ENCODE measurements at places on chromosomes 1 and 21. TPM values are rescaled to one million over a fixed set of nuclear protein-coding genes. Genes with fewer than 3 reads are reported as not detected.
A peak's percentile ranks its signal among the peaks of the same experiment; 100 is the strongest.

PRAMEF12 gene
- polyA plus RNA-seq: not detected

C4BPB gene
- 0.10 TPM for polyA plus RNA-seq

PBX1 gene
- polyA plus RNA-seq: 55.4 TPM

S100A7 gene
- not detected for polyA plus RNA-seq

EXTL1 gene
- 4.2 TPM for polyA plus RNA-seq

CYP4A22 gene
- polyA plus RNA-seq: 0.13 TPM

DDR2 gene
- 34.6 TPM for polyA plus RNA-seq

TAF12 gene
- 28.6 TPM for polyA plus RNA-seq

RGS4 gene
- 1.2 TPM for polyA plus RNA-seq

DNA sequence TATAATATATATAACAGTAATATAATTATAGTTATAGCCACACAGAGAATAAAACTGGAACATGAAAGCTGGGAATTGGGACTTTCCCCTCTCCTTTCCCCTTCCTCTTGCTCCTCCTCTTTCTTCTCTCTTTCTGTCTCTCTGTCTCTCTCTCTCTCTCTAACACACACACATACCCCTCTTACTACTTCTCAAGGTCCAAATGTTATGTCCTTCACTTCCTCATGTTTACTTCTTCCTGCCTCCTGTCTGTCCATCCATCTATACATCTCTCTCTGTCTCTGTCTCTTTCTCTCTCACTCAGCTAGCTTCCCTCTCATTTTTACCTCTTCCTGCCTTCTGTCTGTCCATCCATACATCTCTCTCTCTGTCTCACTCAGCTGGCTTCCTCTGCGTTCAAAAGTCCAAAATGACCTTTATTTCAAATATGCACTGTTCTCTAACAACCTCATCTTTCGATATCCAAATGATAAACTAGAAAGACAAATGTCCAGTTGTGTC is 261.1 kb downstream of the SIPA1L2 start:
- no peak for DNase-seq

GRCh38 chr21:45537111-45537745 is 5.0 kb downstream of the SLC19A1 start:
- no peak for DNase-seq

DNA sequence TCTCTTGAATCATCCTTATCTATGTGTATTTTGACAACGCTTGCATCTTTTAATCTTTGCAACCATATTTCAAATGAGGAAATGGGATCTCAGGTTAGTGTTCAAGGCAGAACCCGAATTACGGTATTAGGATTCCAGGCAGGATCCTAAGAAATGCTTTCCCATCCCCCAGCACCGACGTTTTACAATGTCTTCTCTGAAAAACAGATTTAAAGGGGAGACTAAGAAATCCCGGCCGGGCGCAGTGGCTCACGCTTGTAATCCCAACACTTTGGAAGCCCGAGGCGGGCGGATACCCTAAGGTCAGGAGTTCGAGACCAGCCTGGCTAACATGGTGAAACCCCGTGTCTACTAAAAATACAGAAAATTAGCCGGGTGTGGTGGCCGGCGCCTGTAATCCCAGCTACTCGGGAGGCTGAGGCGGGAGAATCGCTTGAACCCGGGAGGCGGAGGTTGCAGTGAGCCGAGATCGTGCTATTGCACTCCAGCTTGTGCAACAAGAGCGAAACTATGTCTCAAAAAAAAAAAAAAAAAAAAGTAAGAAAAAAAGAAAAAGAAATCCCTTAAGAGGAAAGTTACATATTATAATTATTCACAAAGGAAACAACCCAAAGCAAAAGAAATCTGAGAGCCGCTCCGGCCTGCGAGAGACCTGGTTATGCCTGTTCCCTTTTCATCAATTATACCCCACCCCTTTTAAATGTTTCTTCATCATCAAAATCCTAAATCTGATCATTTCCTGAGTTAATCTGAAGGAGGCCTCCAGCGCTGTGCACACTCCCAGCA is 801 bp upstream of the GORAB start:
- DNase-seq: peak; percentile 23

DNA sequence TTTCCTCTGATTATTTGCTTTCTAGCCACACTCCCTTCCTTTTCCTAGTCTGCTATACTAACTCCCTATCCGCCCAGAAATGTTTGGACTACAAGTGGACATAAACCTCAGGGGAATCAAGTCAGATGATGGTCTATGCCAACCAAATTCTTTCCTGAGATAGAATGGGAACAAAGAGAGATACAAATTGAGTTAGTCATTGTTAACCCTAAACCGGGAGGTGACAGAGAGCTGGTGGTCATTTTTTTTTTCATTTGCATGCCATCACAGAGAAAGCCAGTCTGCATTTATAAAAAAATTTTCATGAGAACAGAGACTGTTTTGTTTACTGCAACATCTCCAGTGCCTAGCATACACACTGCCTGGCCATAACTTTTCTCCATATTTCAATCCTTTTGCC is 35.0 kb downstream of the MYSM1 start:
- DNase-seq: no peak

- DNase-seq: no peak
Observed at GRCh38 chr1:74652711-74653139, 20.9 kb downstream of the ERICH3 start.

DNA sequence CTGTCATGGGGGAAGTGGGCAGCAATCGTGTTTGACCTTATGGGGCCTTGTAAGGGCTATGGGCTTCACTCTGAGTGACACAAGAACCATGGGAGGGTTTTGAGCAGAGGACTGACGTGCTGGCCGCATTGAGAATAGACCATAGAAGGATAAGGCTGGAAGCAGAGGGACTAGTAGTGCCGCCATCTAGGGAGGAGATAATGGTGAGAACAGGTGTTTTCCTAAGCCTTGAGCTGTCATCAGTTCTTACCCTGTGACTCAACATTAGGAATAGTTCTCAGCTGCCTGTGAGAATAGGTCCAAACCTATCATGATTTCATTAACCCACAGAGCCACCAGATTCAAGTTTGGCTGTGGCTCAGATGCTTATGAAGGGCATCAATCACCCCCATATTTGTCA is 228.5 kb downstream of the CACNA1E start:
- DNase-seq: no peak

DNA sequence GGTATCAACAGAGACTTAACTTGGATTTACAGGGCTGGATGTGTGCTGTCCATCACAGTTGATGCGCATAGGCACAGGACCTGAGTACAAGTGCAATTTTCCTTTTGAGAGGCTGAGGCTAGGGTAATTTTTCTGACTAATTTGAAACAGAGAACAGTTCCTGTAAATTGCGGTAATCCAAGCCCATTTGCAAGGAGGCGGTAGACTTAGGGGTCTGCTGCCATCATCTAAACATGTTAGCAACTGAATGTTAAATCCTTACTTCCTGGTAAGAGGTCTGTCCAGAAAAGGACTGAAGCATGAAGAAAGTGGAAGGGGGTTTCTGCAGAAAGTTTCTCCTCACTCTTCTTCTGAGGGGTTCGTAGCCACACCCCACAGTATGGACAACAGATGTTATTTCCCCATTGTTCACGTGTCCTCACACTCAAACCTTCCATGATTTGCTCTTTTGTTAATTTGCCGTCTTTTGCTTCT is 23.7 kb upstream of the C1orf198 start:
- DNase-seq: no peak

DNA sequence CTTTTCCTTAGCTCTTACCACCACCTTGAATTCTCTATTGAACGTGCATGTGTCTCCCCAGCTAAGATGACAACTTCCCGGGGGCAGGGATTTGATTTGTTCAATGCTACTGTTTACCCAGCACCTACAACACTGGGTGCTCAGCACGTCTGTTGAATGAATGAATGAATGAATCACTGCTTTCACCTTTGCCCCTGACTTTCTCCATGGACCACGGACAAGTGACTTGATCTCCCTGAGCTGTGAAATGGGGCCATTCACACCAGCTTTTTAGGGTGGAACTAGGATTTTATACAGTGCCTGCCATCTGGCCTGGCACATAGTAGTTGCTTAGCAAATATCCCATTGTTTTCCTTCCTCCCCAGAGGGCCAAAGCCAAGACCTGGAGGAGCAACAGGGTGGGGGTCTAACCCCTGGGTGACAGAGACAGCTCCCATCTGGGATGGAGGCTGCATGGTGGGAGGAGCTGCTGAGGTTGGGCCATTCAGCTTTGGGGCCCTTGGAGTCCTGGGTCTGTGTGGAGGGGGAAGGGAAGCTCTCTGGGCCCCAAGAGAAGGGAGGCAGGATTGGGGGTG is 15.7 kb downstream of the TNFRSF1B start:
- no peak for DNase-seq

DNA sequence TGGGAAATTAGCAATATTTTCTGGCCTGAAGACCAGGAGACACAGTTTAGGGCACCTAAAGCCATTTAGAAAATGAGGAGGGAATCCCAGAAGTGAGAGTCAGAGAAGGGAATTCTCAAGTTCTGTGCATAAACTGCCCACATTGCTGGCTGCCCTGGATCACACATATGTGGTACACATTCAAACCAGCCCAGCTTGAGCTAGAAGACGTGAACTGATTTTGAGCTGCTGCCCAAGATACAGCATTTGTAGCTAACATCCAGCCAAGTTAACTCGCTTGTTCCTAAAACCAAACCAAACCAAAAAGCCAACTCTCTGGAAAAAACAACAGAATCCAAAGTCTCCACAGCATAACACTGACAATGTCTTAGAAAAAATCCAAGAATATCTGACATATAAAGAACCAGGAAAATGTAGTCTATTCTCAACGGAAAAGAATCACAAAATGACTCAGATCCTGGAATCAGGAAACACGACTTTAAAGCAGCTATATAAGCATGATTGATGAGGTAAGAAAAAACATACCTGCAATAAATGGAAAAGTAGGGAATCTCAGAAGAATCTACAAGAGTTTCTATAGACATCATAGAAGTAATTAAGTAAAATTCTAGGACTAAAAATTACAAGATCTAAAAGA is 18.2 kb upstream of the QSOX1 start:
- no peak for DNase-seq

DNA sequence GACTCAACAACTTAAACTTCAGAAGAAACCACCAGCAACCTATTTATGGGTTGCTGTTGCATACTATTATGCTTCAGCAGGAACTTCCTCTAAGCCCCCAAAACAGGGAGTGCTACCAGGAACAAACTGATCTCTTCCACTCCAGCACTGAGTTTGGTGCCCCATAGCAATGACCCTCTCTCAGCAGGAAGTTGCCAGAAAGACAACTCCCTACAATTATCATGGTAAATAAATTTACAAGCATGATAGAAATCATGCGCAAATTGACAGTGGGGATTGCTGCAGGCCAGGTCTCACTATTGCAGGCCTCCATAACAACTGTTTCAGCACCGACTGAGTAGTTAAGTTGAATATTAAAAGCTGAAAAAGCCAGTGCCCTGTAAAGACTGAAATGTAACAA is 180.6 kb downstream of the PLA2G4A start:
- DNase-seq: no peak

- no peak for DNase-seq
Observed at GRCh38 chr1:22053861-22054770, 1.6 kb downstream of the CDC42 start.

- no peak for DNase-seq
Observed at GRCh38 chr1:203026666-203027663, 674 bp downstream of the PPFIA4 start.

GRCh38 chr21:44817506-44817880 is 369 bp downstream of the SUMO3 start:
- DNase-seq: peak; percentile 91

- DNase-seq: no peak
Observed at GRCh38 chr1:82948386-82948785, 1050.5 kb downstream of the TTLL7 start.

DNA sequence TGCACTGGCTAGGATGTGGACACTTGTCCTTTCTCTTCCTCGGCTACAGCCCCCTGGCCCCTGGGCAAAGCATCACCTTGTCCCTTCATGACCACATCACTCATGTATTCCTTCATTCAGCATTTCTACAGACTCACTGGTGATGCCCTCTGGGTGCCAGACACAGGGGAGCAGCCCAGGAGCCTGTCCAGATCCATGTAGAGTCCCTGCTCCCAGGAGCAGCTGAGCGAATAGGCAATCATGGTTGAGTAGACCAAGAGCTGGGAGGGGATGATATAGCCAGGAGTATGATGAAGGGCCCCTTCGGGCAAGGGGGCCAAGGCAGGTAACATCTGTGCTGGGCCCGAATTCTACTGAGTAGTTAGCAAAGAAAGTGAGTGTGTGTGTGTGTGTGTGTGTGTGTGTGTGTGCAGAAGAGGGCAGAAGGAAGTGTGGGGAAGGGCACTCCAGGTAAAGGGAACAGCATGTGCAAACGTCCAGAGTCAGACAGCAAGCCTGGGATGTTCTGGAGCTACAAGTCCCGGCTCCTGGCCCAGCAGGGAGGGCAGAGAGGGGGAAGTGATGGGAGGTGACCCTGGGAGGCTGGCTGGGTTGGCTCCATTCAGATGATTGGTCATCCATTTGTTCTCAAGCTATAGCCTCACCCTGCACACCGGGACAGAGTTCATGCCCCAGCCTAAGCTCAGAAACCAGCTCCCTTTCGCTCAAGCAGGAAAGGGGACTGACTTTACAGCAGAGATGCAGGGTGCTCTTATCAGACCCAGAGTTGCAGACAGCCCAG is 21.0 kb upstream of the PIK3CD start:
- no peak for DNase-seq

GRCh38 chr1:19361611-19362147 is 49.6 kb downstream of the SLC66A1 start:
- no peak for DNase-seq

- peak; percentile 65 for DNase-seq
Observed at GRCh38 chr1:37811027-37811655, 3.1 kb upstream of the YRDC start.

DNA sequence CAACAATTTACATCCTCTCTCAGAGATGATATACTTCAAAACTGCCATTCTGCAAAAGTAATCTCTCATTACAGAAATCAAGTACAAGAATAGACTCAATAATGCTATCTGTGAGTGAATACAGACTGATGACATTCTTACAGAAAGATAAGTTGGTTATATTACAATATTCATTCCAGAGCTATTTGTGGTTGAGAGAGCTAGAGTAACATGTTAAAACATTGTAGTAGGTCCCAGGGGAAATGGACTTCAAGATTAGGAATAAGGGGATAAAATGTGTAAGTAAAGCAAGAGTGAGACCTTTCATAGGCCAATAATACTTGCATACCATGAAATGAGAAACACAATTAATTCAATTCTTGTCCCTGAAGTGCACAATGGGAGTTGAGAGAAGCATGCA is 1.5 kb downstream of the F13B start:
- DNase-seq: no peak

- DNase-seq: no peak
Observed at GRCh38 chr1:195584870-195585624, 1023.2 kb downstream of the KCNT2 start.

- DNase-seq: no peak
Observed at GRCh38 chr1:184387069-184387475, 243 bp downstream of the C1orf21 start.

DNA sequence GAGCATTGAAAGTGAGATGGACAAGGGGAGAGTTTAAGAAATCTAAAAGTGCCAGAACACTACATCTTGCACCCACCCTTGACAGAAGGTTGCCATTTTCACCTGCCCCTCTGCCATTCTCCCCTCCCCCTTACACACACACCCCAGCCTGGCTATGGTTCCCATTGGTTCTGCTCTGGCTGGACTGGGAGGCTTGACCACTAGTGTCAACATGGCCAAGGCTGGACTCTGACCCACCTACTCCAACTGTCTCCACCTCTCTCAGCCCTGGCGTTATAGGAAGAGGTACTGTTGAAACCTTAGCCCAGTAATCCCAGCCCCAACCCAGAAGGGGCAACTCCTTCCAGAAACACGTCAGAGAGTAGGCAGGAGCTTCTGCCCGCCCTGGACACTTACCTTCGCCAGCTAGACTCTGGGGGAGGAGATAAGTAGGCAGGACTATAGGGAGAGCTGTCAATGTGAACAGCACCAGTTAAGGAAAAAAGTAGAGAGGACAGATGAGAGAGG is 4.5 kb downstream of the CRTC2 start:
- DNase-seq: no peak

All from hindlimb muscle (tissue), 1 donor.